Activated T-cell treated with anti-CD3 and anti-CD28 coated beads, Interleukin-2, amount 50 U/mL, for 72 hours (primary cell): ENCODE measurements at places on chromosomes 1 and 21. TPM values are rescaled to one million over a fixed set of nuclear protein-coding genes. Genes with fewer than 3 reads are reported as not detected.

DNA sequence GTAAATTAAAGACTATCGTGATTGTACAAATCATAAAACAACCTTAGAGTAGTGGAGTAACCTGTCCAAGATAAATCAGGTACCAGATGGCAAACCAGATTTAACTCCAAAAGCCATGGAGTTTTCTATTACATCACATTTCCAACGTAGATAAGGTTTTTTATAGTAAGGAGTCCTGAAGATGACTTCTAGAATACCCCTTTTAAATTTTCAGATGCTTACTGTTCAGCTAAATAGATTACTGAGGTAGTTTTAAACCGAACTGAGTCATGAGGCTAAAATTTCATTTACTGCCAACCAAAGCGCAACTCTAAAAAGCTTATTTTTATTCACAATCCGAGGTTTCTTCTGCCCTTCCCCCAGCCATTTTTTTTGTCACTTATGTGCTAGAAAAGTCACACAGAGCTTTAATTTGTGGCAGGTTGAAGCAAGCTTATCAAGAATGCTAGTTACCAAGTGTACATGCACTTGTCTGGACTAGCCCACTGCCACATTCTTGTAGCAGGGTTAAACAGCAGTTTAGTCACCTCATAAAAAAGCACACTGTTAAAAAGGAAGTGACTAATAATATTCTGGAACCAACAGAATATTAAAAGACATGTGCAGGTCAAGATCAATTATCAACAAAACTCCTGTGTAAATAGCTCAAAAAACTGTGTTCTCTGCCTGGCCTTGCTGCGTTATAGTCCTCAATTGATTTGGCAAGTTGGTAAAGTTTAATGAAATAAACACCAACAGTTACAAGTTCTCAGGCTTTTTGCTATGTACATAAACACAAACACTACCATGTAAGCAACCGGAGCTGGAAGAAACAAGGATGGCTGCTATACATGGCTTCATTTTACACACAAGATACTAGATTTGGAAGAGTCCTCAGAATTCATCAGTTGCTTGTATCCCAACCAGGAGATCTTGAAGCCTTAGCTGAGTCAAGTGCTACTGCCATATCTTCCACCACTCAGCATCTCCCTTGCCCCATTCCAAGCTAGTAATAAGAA lies 180.3 kb upstream of the DMRTA2 start:
- no peak for DNase-seq
- no peaks in the 10 kb centered on the region for H3K4me1 ChIP-seq
- H3K4me3 ChIP-seq, result no peak overlapping the region
- no peaks in the 10 kb centered on the region for H3K27me3 ChIP-seq

DNA sequence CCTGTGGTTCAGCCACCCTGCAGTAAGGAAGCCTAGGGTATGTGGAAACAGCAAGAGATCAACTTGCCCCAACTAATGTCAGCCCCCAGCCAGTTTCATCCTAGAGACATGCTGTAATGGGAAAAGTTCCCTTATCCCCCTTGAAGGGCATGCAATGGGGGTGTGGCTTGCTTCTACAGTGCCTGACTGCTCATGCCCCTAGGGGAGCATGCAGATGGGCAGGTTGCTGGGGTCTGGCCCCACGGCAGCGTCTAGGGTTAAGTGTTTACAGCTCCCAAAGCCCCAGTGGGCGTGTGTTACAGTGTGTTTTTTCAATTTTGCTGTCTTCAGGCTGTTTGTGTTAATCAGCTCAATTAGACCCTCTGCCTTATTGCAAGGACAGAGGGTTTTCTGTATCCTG lies 1105.9 kb downstream of the AMY1C start:
- H3K4me1 ChIP-seq, result no peaks in the 10 kb centered on the region
- no peaks in the 10 kb centered on the region for H3K27me3 ChIP-seq
- no peak for DNase-seq
- no peaks in the 10 kb centered on the region for H3K36me3 ChIP-seq

Gene KCNH1
- not detected for total RNA-seq

Gene GNG4
- total RNA-seq, result 20.4 TPM

Gene IVL
- total RNA-seq, result not detected
